ENCODE measurements at places on chromosomes 6 and 20.

GRCh38 chr6:155244434-155244833, 19.4 kb upstream of the CLDN20 start:
- no peak for DNase-seq

GRCh38 chr6:33860706-33861474, 57.1 kb upstream of the MLN start:
- DNase-seq = no peak

DNA sequence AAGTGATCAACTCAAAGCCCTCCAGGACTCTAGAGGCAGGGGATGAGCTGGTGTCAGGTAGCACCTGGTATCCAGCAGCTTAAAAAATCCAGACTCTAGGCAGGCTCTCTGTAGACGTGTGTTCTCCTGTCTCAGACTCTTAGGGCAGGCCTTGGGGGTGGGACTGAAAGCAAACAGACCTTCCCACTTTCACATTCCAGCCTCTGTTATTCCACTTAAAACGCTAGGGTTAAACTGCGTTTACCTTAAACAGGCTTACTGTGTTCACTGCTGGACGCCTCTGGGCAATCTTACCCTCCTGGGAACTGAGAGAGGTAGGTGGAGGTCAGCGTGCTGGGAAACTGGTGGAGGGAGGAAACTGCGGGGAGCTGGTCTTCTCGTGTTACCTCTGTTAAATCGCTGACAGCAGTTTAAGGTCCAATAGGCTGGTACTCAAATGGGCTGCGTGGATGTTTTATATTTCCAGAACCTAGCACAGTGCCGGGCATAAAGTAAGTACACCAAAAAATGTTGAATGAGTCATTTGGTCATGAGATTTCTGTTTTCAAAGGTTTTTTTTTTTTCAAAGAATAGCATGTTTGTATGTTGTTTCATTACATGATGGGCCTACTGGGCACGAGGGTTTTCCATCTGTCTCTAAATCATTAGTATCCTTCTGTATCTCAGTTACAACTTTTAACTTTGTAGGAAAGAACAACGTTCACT, at the start of gene GCNT2:
TSS of gene GCNT2 (plus strand) at position 248 of the 705 bp plus-strand sequence. CDS start 7,561 bp downstream, outside the sequence.
- DNase-seq = no peak

GRCh38 chr6:135191508-135192255, 10.6 kb downstream of the MYB start:
- no peak for DNase-seq

- no peak for DNase-seq
Observed at GRCh38 chr6:169938262-169938701, 186.9 kb downstream of the ERMARD start.

DNA sequence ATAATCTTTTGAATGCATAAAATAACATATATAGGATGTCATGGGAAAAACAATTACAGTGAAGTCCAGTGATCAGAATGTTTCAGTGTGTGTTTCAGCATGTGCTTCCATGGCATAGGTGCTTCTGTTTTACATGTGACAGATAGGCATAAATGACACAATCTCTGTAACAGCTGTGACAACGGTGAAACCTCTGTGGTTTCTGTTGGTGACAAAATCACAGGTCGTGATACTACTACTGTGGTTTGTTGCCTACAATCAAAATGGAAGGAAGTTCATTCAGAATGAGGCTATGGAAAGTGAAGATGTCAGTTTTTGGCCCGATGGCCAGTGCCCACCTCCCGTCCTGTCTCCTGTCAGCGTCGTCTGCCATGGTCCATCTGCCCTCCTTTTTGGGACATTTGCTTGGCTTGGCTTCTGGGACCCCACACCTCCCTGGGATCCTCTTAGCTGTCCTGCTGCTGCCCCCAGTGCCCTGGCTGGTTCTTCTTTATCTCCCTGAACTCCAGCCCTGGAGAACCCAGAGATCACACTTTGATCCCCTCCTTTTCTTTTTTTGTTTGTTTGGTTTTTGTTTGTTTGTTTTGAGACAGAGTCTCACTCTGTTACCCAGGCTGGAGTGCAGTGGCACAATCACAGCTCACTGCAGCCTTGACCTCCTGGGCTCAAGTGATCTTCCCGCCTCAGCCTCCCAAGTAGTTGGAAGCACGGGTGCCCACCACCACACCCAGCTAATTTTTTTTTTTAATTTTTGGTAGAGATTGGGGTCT, 79.3 kb upstream of the NAA20 start:
- no peak for DNase-seq

- DNase-seq = no peak
Observed at GRCh38 chr6:119348748-119349360, 707 bp downstream of the MAN1A1 start.

DNA sequence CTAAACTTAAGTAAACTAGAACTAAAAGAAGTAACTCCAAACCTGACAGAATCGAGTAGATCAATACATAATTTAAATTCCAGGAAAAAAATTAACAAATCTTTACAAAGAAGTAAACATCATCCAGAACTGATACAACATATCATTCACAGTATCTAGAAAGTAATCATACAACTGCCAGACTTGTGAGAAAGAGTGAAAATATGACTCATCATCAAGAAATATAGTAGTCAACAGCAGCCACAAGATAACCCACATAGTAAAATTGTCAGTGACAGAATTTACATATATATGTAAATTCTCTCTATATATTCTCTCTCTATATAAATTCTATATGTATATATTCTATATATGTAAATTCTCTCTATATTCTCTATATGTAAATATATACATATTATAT, 242.8 kb upstream of the RGS17 start:
- DNase-seq = no peak

- no peak for DNase-seq
Observed at GRCh38 chr6:16181439-16182297, 52.8 kb downstream of the MYLIP start.

GRCh38 chr6:82989736-82990290, 75.8 kb downstream of the UBE3D start:
- DNase-seq = no peak

GRCh38 chr6:90328004-90328403, 31.4 kb upstream of the BACH2 start:
- no peak for DNase-seq

DNA sequence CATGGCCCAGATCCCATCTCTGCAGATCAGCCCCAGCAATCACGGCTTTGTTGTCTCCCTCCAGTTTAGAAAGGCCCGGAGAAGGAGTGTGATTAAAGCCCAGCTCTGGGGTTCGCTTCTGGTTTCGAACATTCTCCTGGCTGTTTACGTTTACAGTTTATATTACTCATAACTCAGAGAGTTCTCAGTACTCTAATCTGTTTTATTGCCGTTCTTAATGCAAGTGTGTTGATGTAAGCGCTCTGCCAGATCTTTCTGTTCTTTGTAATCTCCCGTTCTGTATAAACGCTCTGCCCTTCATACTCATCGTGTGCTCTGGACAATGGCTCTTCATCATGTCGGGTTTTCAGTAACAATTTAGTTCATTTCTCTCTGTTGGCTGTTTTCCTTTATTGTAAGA, 118.0 kb upstream of the PRND start:
- DNase-seq = no peak

DNA sequence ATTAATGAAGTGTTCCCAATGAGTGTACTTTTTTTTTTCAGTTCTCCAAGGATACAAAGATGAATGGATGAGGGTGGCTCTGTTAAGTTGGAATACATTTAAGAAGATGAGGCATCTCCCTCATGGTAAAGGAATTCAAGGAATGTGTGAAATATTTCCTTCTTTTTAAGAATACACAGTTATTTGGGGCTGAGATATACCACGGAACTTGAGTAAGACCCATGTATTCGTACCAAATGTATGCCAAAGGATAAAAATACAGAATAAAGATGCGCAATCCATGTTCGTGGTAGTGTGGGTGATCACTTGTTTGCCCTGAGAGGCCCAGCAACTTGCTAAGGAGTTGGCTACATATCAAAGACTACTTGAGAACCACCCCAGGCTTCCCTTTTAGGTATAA, 164.2 kb upstream of the TCF21 start:
- DNase-seq = no peak

- DNase-seq = no peak
Observed at GRCh38 chr6:90121982-90122381, 174.7 kb downstream of the BACH2 start.

GRCh38 chr6:112086744-112087135, 542 bp downstream of the TUBE1 start:
- no peak for DNase-seq

DNA sequence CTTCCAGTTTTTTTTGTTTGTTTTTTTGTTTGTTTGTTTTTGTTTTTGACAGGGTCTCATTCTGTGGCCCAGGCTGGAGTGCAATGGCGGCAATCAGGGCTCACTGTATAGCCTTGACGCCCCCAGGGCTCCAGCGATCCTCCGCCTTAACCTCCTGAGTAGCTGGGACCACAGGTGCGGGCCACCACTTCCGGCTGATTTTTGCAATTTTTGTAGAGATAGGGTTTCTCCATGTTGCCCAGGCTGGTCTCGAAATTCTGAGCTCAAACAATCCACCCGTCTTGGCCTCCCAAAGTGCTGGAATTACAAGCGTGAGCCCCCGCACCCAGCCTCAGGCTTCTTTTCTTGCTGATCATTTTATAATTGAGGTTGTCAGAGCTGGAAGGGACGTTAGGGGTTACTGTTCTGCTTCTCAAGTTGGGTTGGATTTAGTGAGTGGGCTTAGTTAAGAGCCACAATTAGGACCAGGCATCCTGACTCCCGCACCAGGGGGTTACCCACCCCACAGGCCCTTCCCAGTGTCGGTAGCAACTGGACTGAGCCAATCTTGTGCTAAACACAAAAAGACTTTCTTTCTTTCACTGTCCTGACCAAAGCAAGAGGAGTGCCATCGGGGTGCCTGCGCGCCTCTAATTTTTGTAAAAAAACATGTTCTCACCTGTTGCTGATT, 13.1 kb upstream of the ZSCAN9 start:
- DNase-seq = no peak

DNA sequence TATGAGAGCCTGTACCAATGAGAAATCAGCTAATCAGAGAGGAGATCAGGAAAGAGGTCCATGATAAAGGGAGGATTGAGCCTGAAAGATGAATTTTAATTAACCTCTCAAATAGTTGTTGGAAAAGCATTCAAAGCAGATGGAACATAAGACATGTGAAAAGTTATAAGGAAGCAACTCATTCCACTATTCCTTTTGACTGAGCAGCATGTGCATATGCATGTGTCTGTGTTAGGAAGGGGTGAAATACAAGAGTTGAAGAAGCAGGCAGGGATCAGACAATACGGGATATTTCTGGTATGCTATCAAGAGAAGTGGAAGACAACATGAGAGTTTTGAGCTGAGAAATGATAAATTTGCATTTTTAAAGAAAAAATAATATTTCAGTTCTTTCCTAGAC, 624.8 kb upstream of the PTCHD4 start:
- no peak for DNase-seq

DNA sequence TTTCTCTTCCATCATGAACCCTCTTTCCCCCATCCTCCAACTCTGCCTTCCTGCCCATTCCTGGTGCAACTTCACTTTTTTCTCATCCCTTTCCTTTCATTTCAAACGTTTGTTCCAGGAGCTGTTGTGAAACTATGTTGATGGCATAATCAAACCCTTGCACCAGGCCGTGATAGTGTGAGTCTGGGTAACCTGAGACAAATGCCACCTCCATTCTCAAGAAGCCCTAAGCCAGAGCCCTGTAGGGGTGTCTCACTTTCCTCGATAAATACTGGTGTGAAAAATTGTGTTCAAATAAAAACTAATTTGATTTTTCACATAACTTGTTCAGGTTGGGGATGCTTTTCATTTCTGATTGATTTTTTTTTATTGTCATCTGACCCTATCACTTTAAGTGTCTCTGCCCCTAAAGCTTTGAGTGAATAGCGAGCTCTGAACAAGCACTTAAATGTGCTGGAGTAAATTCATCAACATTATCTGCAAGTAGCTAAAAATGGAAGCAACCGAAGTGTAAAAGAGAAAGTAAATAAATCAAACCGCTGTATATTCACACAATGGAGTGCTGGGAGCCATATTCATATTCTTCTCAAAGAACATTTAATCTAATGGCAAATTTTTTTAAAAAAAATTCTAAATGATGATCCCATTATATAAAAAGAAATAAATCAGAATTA, 303.1 kb upstream of the CDYL start:
- no peak for DNase-seq

DNA sequence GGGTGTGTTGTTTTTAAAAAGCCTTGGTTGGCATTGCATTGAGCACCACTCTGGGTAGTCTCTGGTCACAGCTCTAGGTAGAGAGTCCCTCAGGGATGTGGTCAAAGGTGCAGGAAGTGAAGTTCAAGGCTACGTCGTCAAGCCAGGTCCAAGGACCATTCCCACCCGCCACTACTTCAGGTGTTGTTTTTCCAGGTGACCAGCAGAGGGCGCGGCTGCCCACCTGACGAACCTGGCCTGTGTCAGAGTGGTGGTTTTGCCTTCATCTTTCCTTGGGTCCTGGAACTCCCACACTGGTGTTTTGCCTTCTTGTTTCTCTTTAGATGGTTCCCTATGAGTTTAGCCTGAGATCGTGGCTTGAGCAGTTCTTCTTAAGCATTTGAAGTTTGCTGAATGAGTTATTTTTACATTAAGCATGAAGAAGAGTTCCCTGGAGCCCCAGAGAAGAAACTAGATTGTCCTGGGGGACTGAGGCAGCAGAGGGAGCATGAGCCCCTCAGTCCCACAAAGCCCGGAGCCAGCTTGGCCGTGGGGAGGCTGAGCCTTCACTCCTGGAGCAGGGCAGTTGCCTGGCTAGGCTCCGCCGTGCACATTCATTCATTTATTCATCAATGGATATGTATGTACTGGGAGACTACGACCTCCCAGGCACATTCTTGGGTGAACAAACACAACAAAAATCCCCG, 5.6 kb upstream of the PHACTR3 start:
- DNase-seq = no peak

- no peak for DNase-seq
Observed at GRCh38 chr20:1209447-1210387, 6.5 kb downstream of the C20orf202 start.

DNA sequence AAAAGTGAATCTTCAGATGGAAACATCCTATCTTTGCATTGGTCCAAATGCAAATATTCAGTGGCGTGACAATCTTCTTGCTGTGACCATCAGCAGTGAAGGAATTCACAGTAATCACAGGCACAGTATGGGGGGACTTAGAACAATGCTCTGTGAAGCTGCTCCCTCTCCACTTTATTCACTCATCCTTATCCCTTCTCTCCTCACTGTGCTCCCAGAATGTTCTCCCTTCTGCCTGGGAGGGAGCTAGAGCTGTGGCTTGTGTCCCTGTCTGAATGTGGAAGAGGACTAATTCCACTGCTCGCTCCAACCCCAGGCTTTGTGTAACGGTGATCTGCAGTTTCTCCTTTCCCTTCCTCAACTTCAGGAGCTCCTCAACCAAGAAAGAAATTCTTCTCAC, 243.7 kb downstream of the ALDH8A1 start:
- DNase-seq = no peak

DNA sequence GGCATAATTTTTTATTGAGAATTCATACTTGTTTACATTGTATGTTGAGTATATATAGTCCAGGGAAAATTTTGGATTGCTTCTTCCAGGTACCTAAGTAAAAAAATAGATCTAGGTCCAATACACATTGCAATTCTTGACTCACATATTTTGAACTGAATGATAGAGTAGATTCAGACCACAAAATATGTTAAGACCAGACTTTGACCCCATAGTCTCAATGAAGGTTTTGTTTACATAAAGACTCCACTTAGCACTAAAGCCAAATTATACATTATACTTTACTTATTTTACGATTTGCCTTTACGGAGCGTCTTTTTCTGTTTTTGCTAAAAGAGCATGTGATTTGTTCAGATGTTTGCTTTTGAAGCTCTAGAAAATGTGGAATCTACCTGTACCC, 144.1 kb upstream of the PTCHD4 start:
- DNase-seq = no peak

All from activated CD8-positive, alpha-beta memory T cell treated with anti-CD3 and anti-CD28 coated beads for 4 hours (primary cell).